RCC 7860 (cell line): ENCODE measurements at places on chromosomes 2 and 18.

DNA sequence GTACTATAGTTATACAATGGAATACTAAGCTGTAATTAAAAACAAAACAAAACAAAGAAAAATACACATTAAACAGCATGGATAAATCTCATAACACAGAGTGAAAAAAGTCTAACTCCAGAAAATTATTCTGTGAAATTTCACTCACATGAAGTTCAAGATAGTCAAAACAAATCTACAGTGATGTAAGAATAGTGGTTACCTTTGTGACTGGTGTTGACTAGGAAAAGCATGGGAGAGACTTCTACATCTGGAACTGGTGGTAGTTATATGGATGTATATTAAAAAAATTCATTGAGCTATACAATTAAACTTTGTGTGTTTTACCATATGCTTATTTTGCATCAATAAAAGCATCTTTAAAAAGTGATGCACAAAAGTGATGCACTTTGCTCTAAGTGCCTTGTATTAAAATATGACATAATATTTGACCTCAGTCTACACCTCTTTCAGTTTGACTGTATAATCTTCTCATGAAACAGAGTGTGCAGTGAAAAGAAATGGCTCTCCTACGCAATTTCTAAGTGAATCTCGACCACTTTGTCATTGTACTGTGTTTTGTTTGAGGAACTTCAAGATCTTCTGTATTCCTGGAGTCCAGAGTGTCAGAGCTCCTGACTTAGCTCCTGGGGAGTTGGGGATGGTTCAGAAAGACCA, 28.0 kb downstream of the STAT4 start:
- no peak for DNase-seq

DNA sequence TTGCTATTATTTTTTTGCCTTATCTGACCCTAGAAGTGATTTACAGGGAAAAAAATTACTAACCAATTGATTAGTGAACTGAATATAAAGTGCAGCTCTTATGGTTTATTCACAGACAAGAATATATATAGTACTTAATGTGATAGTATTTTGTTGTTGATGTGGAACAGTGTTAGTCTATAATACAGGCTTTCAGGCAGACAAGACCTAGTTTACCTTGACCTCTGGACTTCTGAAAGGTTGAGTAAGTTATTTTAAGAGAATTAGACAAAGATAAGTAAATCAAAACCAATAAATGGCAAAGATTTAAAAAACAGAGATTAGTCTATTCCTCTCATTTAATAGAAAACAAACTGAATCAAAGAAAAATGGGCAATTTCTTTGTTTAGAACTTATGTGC, 46.0 kb downstream of the SCN1A start:
- DNase-seq, result no peak

DNA sequence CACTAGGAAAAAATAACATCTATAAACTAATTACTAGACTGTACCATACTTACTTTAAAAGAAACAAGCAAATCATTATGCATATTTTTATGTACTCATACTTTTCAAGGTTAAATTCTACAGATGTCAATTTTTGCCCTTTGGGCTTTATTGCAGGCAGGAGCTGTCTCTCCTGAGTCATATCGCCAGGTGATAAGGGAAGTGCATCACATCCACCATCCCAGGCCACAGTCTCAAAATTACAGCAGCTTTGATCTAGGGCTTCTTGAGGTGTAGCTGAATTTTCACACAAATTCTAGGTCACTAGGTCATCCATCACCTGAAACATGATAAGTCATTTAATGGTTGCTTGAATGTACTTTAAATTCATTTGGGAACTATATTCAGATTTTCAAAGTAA, 38.4 kb upstream of the FRZB start:
- no peak for DNase-seq

- no peak for DNase-seq
Observed at GRCh38 chr2:235845245-235845644, 322.9 kb downstream of the GBX2 start.

DNA sequence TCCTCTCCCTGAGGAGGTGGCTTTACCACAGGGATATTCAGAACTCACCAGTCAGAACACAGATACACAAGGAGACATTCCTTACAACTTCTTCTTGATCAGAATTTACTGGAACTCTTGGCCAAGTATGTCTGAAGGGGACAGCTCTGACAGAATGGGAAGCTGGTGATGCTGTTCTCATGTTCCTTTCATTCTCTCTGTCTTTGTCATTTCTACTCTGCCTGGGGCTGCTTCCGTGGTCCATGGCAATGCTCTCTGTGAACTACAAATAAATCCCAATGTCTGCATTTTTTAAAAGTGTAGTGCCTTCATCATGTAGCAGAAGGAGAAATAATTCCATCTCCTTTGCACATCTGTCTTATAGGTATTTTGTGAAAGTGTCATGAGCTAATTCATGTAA, 730.3 kb downstream of the CNTNAP5 start:
- DNase-seq, result no peak

GRCh38 chr2:85277416-85278158, 50.2 kb downstream of the TGOLN2 start:
- DNase-seq, result no peak

- no peak for DNase-seq
Observed at GRCh38 chr2:27573452-27573851, 9.4 kb upstream of the ZNF512 start.

DNA sequence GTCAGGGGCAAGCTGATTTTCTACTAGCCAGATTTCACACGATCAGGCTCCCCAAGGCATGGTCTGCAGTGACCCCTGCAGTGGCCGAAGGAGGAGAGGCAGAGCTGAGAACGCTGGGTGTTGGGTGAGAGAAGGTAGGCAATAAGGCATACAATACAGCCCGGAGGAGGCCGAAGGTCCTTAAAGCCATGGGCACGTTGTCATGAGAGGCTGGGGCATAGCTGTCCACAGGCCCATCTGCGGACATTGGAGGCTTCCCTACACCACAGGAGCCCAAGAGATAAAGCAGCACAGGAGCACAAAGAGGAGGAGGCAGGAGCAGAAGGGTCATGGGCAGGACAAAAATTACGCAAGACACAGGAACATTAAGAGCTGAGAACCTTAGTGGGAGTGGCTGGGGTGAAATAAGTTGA, 16.7 kb upstream of the BZW1 start:
- DNase-seq, result no peak

- no peak for DNase-seq
Observed at GRCh38 chr2:109690822-109691541, 76.8 kb downstream of the SOWAHC start.

- DNase-seq, result no peak
Observed at GRCh38 chr2:73033766-73034381, 37.6 kb downstream of the SFXN5 start.

- DNase-seq, result peak; percentile 2
Observed at GRCh38 chr2:60890393-60890707, 9.0 kb downstream of the REL start.

DNA sequence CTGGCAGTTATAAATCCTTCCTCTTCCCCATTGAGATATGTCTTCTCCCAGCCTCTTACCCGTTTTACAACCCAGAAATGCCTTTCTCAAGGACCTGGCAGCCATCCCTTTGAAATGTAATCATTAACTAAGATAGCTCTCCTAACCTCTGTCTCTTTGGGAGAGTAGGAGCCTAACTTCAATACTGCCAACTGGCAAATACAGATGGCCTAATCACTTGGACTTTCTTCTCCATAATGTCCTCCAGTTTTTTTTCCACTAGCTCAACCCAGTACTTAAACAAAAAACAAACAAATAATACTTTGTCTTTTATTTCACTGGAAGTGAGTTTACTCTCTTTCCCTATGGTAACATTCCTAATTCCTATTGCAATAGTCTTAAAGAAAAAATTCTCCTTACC, 1391.1 kb downstream of the SUCLG1 start:
- DNase-seq, result no peak

DNA sequence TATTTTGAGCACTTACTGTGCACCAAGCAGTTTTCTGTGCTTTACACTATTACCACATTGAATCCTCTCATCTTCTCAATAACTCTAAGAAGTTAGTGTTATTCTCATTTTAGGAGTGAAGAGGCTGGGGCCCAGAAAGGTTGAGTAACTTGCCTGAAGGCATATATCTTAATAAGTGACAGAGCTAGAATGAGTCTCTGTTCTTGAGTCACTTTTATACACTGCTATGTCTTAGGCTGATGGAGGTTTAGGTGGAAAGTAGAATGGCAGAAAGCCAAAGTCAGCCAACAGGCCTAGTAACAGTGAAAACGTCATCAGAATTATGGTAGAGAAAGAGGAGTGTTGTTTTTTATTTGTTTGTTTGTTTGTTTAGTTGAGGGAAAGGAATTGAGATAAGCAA, 27.9 kb upstream of the RPE start:
- no peak for DNase-seq

DNA sequence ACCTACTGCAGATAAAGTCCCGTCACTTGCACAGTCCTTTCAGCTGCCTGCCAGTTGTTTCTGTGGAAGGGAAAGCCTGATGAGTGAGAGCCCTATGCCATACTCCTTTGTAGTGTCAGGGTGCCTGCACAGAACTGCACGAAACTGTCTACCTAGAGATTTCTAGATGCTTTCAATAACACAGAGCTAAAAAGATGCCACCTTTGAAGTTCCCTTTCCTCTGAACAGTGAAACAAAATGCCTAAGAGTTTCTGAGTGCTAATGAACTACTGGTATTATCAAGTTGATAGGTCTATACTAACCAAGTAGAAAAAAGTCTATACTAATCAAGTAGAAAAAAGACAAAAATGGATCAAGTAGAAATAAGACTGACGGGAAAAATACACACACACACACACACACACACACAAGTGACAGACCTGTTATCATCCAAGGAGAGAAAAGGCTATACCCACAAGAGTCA, 79.0 kb downstream of the TLK1 start:
- DNase-seq, result no peak

GRCh38 chr18:59459369-59460071, 100.5 kb upstream of the LMAN1 start:
- peak; percentile 50 for DNase-seq

GRCh38 chr2:233039846-233040530, 7.5 kb downstream of the NEU2 start:
- no peak for DNase-seq

DNA sequence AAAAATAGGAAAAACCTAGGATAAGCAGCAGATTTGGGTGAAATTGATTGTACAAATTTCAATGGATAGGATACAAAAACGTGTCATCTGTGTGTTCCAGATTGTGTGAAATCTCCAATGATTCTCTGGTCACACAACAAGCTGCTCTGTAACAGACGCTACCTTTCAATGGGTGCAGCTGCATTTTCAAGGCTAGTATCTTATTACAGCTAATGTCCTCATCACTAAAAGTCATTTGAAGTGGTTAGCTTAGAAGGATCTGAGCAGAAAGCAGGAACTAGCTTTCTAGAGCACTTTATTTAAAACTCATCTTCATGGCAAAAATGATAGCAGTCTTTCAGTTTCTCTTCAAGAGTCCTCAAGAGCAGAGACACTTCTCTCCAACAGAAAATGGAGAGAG, 364.6 kb downstream of the LRP1B start:
- DNase-seq, result no peak

- no peak for DNase-seq
Observed at GRCh38 chr2:128012698-128013097, 15.2 kb downstream of the SAP130 start.

DNA sequence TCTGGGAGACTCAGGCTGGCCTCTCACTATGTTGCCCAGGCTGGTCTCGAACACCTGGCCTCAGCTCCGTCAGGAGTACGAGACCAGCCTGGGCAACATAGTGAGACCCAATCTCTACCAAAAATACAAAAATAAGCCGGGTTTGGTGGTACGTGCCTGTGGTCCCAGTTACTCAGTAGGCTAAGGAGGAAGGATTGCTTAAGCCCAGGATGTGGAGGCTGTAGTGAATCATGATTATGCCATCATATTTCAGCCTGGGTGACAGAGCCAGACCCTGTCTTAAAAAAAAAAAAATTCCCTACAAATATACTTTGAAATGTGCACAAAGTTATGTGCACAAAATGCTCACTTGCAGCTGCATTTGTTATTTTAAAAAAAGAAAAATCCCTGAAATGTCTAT, 26.3 kb upstream of the AGAP1 start:
- peak; percentile 70 for DNase-seq

DNA sequence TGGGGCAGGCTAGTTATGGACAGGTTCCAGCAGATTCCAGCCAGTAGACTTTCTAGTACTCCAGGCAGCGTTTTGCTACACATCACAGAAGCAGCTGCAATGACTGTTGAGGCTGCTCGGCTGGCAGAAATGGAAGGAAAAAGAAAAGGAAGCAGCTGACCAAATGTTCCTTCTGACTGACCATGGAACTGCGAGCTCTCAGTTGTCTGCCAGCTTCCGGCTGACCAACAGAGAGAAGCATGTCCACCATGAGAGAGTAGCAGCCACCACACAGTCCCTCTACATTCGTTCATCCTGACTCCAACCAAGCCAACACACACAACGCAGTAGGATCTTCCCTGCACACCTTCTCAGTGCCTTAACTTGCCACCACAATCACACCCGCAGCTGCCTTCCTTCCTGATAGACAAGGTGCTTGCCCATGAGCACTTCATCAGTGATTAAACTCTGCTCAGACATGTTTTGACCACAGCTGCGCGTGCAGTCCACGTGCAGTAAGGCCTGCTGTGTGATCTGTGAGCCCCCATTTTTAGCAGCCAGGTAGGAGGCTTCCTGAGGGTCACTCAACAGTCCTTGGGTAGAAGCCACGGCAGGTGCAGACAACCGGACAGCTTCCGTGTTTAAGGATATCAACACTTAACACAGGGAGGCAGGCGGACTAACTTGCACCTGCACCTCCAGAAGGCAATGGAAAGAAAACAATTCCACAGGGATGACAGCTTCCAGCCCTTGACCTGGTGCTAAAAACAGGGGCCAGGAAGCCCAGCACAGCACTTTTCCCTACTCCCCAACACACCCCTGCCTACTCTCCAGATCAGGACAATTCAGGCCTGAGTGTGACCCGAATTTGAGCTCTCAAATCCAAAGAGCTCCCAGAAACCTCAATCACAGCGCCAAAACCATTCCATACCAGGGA, 996 bp downstream of the TGFBRAP1 start:
- DNase-seq, result peak; percentile 79
